Heart right ventricle (tissue), 16 donors: ENCODE measurements at places on chromosomes 7 and 10. TPM values are rescaled to one million over a fixed set of nuclear protein-coding genes. Genes with fewer than 3 reads are reported as not detected.

GRCh38 chr10:31204090-31204489, 114.9 kb upstream of the ZEB1 start:
- DNase-seq, result no peak

DNA sequence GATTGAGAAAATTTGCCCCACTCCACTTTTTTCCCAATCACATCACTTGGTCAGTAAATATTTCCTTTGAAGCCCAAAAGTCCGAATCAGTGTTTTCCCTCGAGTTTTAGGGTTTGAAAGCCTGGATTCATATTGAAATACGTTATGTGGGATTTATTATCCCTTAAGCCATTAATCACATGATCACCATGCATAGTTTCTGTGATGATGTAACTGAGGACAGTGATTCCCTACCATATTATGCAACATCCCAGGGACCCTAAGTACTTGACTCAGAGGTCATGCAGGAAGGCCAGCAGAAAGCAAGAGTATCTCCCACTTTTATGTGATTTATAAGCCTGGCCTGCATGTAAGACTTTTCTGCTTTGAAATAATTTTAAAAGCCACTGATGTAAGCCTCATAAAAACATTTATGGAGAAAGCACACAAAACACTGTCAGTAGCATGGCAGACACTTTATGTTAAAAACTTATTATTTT, 630.6 kb upstream of the ZWINT start:
- no peak for DNase-seq

DNA sequence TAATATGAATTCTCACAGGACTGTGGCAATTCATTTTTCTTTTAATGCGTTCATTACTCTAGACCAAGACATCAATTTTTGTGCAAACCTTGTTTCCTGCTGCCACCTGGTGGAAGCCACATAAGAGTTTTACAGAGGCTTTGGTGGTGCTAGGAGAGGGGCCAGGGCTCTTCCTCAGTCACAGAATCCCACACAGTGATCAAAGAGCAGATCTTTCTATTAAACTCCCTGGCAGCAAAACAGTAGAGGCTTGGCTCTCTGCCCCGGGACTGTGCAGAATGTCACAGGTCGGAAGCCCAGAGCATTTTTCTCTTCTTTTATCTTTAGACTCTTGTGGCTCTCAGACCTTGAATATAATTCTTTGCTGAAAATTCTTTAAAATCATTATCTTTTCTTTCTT, 506.4 kb upstream of the C7orf33 start:
- DNase-seq, result no peak

GRCh38 chr7:22681852-22682657, 44.9 kb upstream of the IL6 start:
- DNase-seq, result no peak

GRCh38 chr7:26153823-26154783, 2.1 kb downstream of the NFE2L3 start:
- peak; percentile 21 for DNase-seq

DNA sequence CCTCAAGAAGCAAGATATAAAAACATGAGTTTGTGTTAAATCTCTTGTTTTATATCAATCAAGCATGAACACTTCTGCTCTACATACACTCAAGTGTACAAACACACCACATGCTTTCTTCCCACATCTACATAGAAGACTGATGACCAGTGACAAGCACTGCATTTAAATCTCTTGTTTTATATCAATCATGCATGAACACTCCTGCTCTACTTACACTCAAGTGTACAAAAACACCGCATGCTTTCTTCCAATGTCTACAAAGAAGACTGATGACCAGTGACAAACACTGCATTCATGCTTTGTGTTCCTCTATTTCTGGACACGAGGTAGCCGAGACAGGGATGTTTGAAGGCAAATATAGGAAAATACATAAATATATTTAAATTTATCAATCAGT, 642.0 kb upstream of the PFKP start:
- no peak for DNase-seq

GRCh38 chr10:57723305-57723704, 544.4 kb downstream of the IPMK start:
- DNase-seq, result no peak

- no peak for DNase-seq
Measured at GRCh38 chr10:47078393-47079203, 167.4 kb downstream of the PTPN20 start.

GRCh38 chr7:128934361-128935341, 3.1 kb upstream of the IRF5 start:
- no peak for DNase-seq

GRCh38 chr10:114911052-114911711, 26.8 kb upstream of the TRUB1 start:
- no peak for DNase-seq

GRCh38 chr10:71712572-71713134, 6.9 kb downstream of the C10orf105 start:
- no peak for DNase-seq

GRCh38 chr10:97512993-97513392, 14.3 kb downstream of the UBTD1 start:
- DNase-seq, result no peak

DNA sequence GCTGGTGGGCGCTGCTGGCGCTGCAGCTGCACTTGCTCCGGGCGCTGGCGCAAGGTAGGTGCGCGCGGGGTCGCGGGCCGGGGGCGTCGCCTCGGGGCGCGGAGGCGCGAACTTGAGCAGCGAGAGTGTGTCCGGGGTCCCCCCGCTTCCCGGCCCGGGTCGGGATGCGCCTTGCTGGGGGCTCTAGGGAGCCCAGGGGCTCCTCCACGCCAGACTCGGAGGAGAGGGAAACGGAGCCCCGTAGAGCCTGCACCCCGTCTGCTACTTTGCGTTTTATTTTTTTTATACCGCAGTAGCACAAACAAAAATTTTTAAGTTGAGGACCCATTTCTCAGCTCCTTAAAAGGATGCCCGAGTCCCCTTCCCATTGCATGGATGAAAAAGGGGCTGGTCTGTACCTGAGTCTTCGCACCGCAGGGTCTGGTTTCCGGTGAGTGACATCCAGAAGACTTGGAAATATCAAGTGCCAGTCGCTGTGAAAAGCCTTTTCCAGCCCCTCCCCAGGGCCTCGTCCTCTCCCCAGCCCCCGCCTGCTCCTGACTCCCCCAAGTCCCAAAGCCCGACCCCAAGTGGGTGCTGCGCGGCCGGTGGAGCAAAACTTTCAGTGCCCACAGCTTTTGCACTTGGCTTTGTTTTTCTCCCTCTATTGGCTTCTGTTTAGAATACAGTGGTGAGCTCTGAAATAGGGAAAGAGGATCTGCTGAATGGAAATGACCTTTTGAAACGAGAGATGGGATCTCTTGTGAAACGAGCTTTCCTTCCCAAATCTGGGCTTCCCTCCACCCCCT, 973 bp downstream of the SDK1 start:
- peak; percentile 19 for DNase-seq

- DNase-seq, result no peak
Measured at GRCh38 chr10:20970708-20971107, 73.6 kb upstream of the NEBL start.

GRCh38 chr7:31917256-31917655, 153.0 kb downstream of the PDE1C start:
- no peak for DNase-seq

- no peak for DNase-seq
Measured at GRCh38 chr7:21368317-21368716, 59.6 kb upstream of the SP4 start.

DNA sequence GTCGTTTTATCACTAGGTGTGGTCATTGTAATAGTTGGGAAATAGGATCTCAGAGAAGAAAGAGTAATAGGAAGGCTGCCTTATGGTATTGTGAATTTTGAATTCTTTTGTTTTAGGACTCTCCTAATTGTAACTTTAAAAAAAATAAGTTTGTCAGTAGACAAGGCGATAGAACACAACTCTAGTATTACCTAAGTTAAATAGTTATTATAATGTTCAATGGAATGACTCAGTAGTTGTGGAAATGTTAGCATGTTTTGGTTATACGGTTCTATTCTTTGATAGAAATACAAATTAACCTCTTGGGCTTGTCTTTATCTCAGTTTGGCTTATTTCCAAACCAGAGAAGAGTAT, 1.4 kb downstream of the DNAH11 start:
- DNase-seq, result no peak

The MYL7 gene
- total RNA-seq, result 1,652 TPM

The LRRD1 gene
- total RNA-seq, result 0.14 TPM

The TMEM229A gene
- not detected for total RNA-seq

The ADAP1 gene
- total RNA-seq, result 14.9 TPM

The TRPV5 gene
- not detected for total RNA-seq

The FAM25C gene
- not detected for total RNA-seq
